ENCODE measurements at places on chromosomes 2 and 18.
A peak's percentile ranks its signal among the peaks of the same experiment; 100 is the strongest.

DNA sequence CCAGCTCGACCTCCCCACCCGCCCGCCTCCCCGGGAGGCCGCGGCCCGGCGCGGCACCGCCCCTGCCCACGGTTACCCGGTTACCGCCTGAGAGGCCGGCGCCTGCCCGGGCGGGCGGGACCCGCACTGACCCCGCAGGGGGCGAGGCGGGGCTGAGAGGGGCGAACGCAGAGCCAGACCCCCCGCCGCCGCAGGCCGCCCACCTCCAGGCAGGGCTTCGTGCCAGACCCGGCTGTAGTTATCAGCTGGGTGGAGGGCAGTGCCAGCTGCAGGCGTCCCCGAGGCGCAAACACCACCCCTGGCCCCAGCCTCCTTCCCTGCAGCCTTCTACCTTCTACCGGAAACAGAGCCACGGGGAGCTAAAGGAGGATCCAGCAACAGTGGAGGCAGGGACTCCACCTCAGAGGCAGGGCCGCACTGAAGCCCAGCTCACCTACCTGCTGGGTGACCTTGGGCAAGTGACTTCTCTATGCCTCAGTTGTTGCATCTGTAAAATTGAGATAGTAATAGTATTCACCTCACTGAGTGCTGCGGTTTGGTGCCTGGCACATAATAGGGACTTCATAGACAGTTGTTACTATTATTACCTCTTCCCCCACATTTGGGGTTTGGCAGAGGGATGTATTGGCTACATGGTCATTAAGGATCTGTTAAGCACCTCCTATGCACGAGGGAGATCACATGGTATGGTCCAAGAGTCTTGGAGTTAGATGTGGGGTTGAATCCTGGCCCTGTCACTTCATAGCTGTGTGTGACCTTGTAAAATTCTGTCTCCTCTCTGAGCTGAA is 231.6 kb upstream of the SMAD2 start:
- ATAC-seq, result peak; percentile 35

- ATAC-seq, result no peak
Measured at GRCh38 chr2:16137080-16137755, 196.9 kb downstream of the MYCN start.

GRCh38 chr2:44884231-44884630 is 57.3 kb upstream of the SIX3 start:
- no peak for ATAC-seq

DNA sequence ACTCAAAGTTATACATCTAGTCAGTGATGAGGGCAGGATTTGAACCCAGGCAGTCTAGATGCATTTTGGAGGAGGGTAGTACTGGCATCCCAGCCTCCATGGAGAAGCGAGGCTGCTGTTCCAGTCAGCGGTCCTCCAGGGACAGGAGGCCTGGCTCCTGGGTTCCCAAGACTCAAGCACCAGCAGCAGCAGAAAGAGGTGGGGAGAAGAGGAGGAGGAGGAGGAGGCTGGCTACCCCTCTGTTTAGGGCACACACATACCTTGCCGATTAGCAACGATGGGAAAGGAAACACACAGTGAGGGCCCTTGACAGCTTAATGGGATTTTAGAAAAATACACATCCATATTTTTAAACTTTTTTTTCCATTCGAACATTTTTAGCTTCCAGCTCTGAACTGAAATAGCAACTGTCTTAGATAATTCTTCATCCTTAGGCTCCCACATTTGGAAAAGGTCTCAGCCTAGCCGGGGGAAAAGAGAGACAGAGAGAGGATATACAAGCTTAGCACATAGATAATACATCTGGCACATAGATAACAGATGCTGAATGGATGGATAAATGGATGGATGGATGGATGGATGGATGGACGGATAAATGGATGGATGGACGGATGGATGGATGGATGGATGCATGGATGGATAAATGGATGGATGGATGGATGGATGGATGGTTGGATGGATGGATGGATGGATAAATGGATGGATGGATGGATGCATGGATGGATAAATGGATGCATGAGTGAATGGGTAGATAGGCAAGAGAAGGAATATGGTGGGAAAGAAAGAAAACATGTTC is 87.9 kb downstream of the LBH start:
- no peak for ATAC-seq

Data from activated T-helper 17 cell treated with anti-CD3 and anti-CD28 coated beads, Interleukin-2, amount 50 U/mL, for 72 hours (primary cell).